AG04450 (cell line): ENCODE measurements at places on chromosomes 3 and 15. TPM values are rescaled to one million over a fixed set of nuclear protein-coding genes. Genes with fewer than 3 reads are reported as not detected.

The WDR93 gene
- polyA plus RNA-seq: 0.05 TPM in 2 replicates

The MYO5A gene
- 31.4 and 37.2 TPM in 2 replicates for polyA plus RNA-seq

GRCh38 chr3:12741209-12741608, 17.9 kb downstream of the TMEM40 start:
- DNase-seq: no peak

- DNase-seq: no peak
These were observed 53.6 kb upstream of the RBMS3 start for GRCh38 chr3:29227307-29227706.
